ENCODE measurements at places on chromosomes 7 and 10.

DNA sequence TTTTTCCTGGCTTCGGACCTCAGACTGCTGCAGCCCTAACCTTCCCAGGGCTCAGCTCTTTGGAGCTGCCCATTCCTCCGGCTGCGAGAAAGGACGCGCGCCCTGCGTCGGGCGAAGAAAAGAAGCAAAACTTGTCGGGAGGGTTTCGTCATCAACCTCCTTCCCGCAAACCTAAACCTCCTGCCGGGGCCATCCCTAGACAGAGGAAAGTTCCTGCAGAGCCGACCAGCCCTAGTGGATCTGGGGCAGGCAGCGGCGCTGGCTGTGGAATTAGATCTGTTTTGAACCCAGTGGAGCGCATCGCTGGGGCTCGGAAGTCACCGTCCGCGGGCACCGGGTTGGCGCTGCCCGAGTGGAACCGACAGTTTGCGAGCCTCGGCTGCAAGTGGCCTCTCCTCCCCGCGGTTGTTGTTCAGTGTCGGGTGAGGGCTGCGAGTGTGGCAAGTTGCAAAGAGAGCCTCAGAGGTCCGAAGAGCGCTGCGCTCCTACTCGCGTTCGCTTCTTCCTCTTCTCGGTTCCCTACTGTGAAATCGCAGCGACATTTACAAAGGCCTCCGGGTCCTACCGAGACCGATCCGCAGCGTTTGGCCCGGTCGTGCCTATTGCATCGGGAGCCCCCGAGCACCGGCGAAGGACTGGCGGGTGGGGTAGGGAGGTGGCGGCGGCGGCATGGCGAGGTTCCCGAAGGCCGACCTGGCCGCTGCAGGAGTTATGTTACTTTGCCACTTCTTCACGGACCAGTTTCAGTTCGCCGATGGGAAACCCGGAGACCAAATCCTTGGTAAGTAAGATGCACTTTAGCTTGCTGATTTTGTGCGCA, at the start of gene PLXDC2:
TSS of gene PLXDC2 (plus strand) at position 22 of the 820 bp plus-strand sequence.
- H3K4me3 ChIP-seq, result no peak within 1 kb of the TSS
- no peak within 1 kb of the TSS for H3K27ac ChIP-seq
- no peak for DNase-seq
- no peaks in the 10 kb centered on the region for H3K36me3 ChIP-seq
- H3K4me1 ChIP-seq, result no peaks in the 10 kb centered on the region
- H3K27me3 ChIP-seq, result no peaks in the 10 kb centered on the region

DNA sequence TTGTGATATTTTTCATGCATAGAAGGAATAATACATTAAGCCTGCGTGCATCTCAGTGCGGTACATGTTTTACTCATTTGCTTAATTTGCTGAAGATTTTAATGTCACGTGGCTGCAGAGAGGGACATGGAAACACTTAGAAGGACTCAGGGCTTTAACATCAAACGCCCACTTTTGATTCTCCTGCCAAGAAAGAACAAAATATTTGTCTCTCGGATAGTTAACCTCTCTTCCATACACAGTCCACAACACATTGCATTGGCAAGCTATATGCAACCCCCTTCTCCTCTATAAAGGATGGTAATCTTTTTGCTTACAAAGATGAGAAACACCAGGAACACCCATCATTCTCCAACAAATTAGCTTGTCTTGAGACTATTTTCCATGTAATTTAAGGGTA, 148.0 kb upstream of the NRP1 start:
- H3K4me1 ChIP-seq, result no peaks in the 10 kb centered on the region
- no peak overlapping the region for H3K4me3 ChIP-seq
- H3K36me3 ChIP-seq, result no peaks in the 10 kb centered on the region
- H3K27ac ChIP-seq, result no peak overlapping the region
- H3K27me3 ChIP-seq, result no peaks in the 10 kb centered on the region

DNA sequence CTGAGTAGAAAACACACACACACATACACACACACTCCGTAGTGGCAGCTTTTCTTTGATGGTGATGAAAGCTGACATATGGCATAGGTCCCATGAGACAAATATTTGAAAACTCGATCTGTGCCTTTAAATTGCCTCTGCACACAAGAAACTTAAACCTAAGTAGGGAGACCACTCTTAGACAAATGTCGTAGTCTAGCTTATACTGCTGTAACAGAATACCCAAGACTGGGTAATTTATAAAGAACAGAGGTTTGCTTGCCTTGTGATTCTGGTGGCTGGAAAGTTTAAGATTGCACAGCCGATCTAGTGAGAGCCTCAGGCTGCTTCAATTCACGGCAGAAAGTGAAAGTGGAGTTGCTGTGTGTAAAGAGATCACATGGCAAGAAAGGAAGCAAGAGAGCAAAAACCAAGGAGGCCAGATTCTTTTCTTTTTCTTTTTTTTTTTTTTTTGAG, 489.4 kb upstream of the SORCS1 start:
- H3K4me3 ChIP-seq, result no peak overlapping the region
- DNase-seq, result no peak
- H3K4me1 ChIP-seq, result no peaks in the 10 kb centered on the region
- H3K36me3 ChIP-seq, result no peaks in the 10 kb centered on the region

- no peaks in the 10 kb centered on the region for H3K36me3 ChIP-seq
- no peaks in the 10 kb centered on the region for H3K4me1 ChIP-seq
- no peak overlapping the region for H3K27ac ChIP-seq
These were observed 108.9 kb upstream of the HDAC9 start for GRCh38 chr7:18386607-18387006.

DNA sequence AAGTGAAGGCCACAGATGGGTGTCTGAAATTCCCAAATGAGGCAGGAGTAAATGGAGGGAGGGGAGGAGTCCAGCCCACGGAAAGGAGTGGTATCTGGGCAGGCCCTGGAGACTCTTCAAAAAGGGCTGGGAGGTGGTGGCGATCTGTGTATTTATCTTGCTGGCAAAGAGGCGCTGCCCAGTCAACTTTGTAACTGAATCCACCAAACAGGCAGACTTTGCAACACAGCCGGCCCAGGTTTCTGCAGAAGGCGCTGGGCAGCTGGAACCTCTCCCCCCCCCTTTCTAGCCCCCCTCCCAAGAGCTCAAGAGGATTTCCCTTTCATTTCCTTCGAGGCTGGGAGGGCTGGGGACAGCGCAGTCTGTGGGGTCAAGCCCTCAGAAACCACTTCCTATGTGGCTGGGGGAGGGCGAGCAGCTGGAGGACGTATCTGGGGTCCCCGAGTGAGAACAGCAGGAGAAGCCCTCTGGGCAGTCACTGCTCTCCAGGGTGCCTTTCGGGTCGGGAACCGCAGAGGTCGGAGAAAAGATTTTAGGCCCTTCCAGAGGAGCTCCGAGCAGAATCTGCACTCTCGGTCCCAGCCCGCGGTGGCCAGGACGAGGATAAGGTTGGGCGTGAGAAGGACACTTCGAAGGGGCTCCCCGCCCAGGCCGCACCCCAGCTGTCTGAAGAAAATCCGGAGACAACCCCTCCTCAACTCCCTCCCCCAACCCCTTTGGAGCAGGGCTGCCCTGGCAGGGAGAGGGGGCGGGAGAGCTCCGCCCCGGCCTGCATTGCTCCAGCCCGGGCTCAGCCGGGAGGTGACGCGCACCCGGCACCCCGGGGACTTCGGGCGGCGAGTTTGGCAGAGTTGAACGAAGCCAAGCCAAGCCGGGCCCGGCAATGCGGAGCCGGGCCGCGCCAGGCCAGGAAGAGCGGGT, 965 bp downstream of the ZCCHC24 start:
- H3K36me3 ChIP-seq, result no peaks in the 10 kb centered on the region
- peak overlapping the region; percentile 68 for H3K4me3 ChIP-seq
- peak overlapping the region; percentile 31 for H3K27ac ChIP-seq
- DNase-seq, result no peak

GRCh38 chr7:91137788-91138368, 126.4 kb upstream of the FZD1 start:
- no peaks in the 10 kb centered on the region for H3K4me1 ChIP-seq
- no peaks in the 10 kb centered on the region for H3K27me3 ChIP-seq
- no peak overlapping the region for H3K27ac ChIP-seq
- H3K4me3 ChIP-seq, result no peak overlapping the region
- DNase-seq, result no peak
- no peaks in the 10 kb centered on the region for H3K36me3 ChIP-seq

DNA sequence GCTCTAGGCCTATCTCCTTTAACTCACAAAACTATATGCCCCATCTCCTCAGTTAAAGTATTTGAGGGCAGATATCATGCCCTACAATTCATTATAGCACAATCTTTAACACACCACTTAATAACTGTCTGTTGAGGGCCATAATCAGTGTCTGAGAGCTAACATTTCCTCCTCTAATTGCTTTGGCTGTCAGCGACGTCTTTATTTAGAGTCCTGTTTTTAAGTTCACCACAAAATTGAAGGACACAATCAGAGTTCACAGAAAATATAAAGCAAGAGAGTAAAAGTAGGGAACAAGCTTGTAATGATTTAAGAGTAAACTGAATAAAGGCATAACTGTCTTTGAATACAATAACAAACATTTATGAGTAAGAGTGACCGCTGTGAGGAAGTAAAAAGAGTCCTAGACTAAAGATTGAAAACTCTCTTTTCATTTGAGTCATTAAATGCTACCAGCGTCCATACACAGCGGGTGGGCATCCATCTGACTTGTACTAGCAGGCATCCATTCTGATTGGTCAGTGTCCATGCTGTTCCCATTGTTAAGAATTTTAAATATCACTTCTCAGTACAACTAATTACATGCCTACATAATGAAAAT, 38.4 kb upstream of the ABCB4 start:
- no peaks in the 10 kb centered on the region for H3K36me3 ChIP-seq
- no peaks in the 10 kb centered on the region for H3K4me1 ChIP-seq
- H3K4me3 ChIP-seq, result no peak overlapping the region
- no peak overlapping the region for H3K27ac ChIP-seq
- H3K27me3 ChIP-seq, result no peaks in the 10 kb centered on the region
- no peak for DNase-seq

GRCh38 chr10:18399158-18399557, 252.2 kb downstream of the NSUN6 start:
- H3K36me3 ChIP-seq, result no peaks in the 10 kb centered on the region
- no peak overlapping the region for H3K27ac ChIP-seq
- peaks cover 17% of the 10 kb centered on the region for H3K27me3 ChIP-seq
- DNase-seq, result no peak
- no peaks in the 10 kb centered on the region for H3K4me1 ChIP-seq

GRCh38 chr10:101732096-101732495, 37.1 kb upstream of the FBXW4 start:
- no peaks in the 10 kb centered on the region for H3K4me1 ChIP-seq
- no peak for DNase-seq
- H3K36me3 ChIP-seq, result no peaks in the 10 kb centered on the region
- no peak overlapping the region for H3K27ac ChIP-seq
- no peak overlapping the region for H3K4me3 ChIP-seq

- H3K27ac ChIP-seq, result peak overlapping the region; percentile 99
- DNase-seq, result no peak
- no peaks in the 10 kb centered on the region for H3K27me3 ChIP-seq
- H3K36me3 ChIP-seq, result peaks cover 12% of the 10 kb centered on the region
- peak overlapping the region; percentile 81 for H3K4me3 ChIP-seq
These were observed 1.1 kb downstream of the MARVELD1 start for GRCh38 chr10:97714401-97715258.

- H3K36me3 ChIP-seq, result no peaks in the 10 kb centered on the region
- H3K27me3 ChIP-seq, result no peaks in the 10 kb centered on the region
- H3K27ac ChIP-seq, result no peak overlapping the region
These were observed 134.8 kb upstream of the KIF5B start for GRCh38 chr10:32190890-32191491.

DNA sequence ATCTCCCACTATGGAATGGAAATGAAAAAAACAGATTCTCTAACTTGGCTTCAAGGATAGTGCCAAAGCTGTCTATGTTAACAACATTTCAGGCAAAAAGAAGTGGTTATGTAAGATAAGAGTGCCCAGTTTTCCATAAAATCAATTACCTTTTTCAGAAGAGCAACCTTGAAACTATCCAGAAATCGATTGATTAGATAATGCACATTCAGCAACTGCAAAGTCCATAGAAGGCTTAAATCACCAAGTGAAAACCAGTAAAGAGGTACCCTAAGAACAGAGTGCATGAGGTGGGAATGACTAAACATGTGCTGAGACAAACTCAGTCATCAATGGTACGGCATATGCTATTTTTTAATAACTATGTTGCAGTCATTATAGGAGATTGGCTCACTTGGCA, 71.9 kb upstream of the TNKS2 start:
- H3K27ac ChIP-seq, result no peak overlapping the region
- H3K4me1 ChIP-seq, result no peaks in the 10 kb centered on the region
- H3K36me3 ChIP-seq, result no peaks in the 10 kb centered on the region
- no peaks in the 10 kb centered on the region for H3K27me3 ChIP-seq

DNA sequence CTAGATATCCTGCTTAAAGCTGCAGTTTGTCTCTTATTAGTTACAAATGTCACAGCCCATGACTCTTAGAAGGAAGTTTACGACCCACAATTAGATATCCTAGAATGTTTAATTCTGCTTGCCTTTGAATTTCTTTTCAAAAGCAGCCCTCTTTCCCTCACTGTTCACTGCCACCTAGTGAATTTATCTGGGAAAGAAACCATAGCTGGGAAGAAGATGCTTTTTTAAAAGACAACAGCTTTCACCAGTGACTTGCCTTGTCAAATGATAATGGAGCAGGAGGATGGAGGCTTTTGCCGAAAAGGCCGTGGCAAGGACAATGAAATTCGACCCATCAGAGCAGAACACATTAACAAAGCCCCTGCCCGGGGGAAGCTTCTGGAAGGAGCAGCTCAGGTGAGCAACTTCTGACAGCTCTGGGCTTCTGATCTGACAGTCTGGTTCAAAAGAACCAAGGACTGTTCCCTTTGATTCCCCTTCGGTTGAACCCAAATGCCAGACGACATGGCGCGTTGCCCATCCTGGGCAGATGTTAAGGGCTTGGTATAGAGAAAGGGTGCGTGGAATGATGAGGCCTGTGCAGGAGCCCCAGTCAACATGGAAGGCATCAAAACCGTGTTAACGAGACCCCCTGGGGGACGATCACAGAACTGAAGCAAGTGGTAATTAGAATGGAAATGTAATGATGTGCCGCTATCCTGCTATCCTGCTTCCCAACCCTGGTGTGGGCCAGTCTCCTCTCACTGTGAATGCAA, 236.8 kb downstream of the FRMD4A start:
- H3K27ac ChIP-seq, result no peak overlapping the region
- no peaks in the 10 kb centered on the region for H3K4me1 ChIP-seq
- no peak for DNase-seq
- no peaks in the 10 kb centered on the region for H3K36me3 ChIP-seq
- no peak overlapping the region for H3K4me3 ChIP-seq

DNA sequence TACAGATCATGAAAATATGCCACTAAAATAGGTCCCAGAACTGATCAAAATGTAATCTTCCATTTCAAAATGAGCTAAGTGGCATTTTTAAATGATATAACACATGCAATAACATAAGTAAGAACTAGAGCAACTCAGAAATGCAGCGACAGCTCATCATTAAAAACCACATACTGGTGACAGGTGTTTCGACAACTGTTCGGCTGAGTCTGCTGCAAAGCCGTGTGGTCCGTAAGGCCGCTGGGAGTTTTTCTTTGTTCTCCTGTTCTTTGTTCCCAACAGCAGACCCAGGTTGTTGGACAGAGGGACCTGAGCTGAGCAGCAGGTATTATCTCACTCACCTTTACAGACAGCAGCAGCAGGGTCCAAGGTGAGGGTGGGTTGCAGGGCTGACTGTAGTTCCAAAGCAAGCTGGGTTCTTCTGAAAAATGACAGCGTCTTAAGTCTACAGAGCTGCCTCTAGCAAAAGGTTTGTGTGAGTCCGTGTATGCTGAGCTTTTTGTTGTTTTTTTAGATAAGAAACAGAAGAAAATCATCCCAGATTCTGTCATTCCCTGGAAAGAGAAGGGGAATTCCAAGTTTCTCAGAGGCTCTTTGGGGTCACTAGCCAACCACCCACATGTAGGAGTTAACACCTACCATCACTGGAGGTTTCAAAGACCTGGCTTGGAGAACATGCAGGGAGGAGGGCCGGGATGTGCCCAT, 45.4 kb upstream of the MACROH2A2 start:
- H3K36me3 ChIP-seq, result no peaks in the 10 kb centered on the region
- H3K27me3 ChIP-seq, result peaks cover 22% of the 10 kb centered on the region
- DNase-seq, result no peak
- H3K27ac ChIP-seq, result no peak overlapping the region
- H3K4me1 ChIP-seq, result no peaks in the 10 kb centered on the region
- no peak overlapping the region for H3K4me3 ChIP-seq
